NCI-H524 (cell line): ENCODE measurements at places on chromosomes 6 and 20.
A peak's percentile ranks its signal among the peaks of the same experiment; 100 is the strongest.

GRCh38 chr20:13317439-13317838, 96.4 kb downstream of the ISM1 start:
- no peak for DNase-seq

- DNase-seq, result peak; percentile 90
Measured at GRCh38 chr20:54079652-54080051, 9.3 kb upstream of the BCAS1 start.

DNA sequence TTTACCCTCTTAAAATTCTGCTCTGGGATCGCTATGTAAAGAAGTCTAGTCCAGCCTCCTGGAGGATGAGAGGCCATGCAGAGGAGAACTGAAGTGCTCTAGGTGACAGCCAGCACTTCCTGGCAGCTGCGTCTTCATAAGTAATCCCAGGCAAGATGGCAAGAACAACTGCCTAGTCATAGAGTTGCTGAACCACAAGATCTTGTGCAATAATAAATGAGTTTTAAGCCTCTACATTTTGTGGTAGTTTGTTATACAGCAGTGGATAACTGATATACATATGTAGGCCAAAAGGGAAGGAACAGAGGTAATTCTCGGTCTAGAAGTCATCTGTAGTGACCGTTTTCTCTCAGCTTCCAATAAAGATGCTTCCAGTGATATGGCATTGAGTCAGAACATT, 103.8 kb upstream of the FLRT3 start:
- no peak for DNase-seq

DNA sequence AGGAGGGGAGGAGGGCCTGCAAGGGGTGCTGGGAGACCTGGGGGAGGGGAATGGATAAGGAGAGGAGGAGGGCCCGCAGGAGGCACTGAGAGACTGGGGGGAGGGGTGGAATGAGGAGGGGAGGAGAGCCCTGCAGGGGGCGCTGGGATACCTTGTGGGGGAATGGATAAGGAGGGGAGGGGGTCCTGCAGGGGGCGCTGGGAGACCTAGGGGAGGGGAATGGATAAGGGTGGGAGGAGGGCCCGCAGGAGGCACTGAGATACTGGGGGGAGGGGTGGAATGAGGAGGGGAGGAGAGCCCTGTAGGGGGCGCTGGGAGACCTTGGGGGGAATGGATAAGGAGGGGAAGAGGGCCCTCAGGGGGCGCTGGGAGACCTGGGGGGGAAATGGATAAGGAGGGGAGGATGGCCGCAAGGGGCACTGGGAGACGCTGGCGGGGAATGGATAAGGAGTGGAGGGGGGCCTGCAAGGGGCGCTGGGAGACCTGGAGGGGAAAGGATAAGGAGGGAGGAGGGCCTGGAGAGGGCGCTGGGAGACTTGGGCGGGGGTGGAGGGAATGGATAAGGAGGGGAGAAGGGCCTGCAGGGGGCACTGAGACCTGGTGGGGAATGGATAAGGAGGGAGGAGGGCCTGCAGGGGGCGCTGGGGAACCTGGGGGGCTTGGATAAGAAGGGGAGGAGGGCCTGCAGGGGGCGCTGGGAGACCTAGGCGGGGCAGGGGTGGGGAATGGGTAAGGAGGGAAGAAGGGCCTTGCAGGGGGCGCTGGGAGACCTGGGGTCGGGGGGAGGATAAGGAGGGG, 1.3 kb upstream of the CTCFL start:
- no peak for DNase-seq

DNA sequence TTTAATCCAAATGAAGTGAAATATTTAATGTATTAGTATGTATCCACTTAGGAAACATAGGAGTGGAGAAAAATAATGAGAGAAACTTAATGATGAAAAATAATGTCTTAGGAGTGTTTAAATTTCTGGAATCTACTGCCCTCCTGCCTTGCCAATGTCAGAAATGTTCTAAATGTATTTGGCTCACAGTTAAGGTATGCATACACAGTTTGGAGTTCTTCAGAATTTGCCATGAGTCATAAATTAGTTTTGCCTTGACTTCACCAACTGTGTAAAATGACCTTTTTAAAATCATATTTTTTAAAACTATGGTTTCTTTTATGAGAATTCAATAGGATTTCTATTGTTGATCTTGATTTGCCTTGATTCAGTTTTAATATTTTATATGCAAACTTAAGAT, 191.7 kb upstream of the HSF2 start:
- DNase-seq, result no peak

- no peak for DNase-seq
Measured at GRCh38 chr6:122369536-122369935, 29.9 kb upstream of the HSF2 start.

DNA sequence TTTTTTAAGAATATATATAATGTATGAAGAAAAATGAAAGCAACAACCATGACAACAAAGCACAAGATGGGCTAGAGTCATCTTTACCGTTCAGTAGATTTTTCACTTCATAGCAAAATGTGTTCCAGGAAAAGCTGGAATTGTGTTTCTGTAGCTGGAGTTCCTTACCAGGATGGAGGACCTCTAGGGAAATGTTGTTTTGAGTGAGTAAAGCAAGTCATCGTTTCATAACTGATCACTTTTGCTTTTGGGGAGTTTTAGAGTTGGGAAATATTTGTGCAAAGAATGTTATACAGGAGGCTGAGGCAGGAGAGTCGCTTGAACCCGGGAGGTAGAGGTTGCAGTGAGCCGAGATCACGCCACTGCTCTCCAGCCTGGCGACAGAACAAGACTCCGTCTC, 151.6 kb downstream of the SASH1 start:
- DNase-seq, result no peak
